T-helper 9 cell (primary cell): ENCODE measurements at places on chromosomes 16 and 17.

- no peak for DNase-seq
These were observed 32.4 kb downstream of the ADGRG5 start for GRCh38 chr16:57574646-57575467.

DNA sequence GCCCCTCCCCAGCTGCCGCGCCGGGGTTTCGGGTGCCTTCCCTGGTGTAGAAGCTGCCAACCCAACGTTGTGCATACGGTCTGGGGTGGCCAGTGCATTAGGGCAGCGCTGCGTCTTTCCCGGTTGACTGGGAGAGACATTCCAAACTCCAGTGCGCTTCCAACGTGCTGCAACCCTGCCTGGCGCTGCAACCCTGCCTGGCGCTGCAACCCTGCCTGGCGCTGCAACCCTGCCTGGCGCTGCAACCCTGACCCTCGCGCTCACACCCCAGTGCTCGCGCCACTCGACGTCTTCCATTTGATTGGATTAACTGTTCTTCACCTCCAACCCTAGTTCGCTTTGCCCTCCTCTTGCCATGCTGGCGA lies 488 bp upstream of the HAP1 start:
- DNase-seq = no peak

- DNase-seq = no peak
These were observed 169.3 kb downstream of the CDH13 start for GRCh38 chr16:82796047-82796446.

GRCh38 chr17:32878211-32878610 lies 1.3 kb upstream of the MYO1D start:
- DNase-seq = no peak

DNA sequence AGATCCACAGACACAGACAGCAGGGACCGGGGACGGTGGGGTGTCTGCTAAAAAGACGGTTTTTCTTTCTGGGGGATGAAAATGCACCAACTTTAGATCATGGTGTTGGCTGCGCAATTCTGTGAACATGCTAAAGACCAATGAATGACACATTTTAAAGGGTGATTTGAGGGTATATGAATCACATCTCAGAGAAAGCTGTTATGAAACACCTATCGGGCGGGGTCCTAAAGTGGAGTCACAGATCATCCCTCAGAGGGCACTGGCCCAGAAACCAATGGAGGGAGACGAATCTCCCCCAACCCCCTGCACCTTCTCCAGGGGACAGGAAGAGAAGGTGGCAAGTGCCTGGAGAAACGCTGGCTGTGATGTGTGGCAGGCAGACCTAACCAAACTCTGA lies 26.0 kb downstream of the KLHDC4 start:
- no peak for DNase-seq

DNA sequence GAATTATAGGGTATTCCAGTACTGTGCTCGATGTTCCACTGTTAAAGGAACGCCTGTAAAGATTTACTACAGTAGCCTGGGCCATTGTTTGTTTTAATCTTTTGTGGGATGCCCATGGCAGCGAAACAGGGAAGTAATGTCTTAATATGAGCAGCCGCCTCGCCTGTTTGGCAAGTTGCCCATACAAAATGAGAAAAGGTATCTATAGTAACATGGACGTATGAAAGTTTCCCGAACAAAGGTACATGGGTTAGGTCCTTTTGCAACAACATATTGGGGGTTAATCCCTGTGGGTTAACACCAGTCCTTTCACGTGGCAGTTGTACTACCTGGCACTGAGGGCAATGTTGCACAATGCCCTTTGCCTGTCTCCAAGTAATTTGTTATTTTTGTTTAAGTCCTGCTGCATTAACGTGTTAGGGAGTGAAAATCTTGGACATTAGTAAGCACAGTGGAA lies 21.1 kb upstream of the TMC5 start:
- no peak for DNase-seq

- no peak for DNase-seq
These were observed 149.6 kb upstream of the TNRC6C start for GRCh38 chr17:77808686-77809425.

GRCh38 chr16:54648575-54648974 lies 282.1 kb upstream of the IRX5 start:
- DNase-seq = no peak
